SK-N-SH (cell line): ENCODE measurements at places on chromosomes 6 and 20.

GRCh38 chr6:167781066-167781767 lies 45.5 kb upstream of the AFDN start:
- no peak for DNase-seq

DNA sequence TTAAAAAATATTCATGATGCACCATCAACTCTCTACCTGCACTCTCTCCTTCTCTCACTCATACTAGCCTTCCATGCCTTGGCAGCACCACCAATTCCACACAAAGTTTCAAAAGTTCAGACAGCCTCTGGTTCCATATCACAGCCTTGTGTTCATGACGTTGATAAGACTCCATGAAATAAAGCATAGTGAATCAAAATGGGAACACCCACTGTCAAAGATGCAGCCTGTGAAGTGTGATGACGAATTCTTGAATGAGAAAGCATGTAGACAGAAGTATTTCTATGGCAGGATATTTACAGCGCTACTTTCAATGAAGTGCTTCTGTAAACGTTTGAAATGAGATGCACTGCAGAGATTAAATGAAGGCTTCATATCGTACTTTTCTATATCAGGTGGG lies 77.3 kb upstream of the FERMT1 start:
- no peak for DNase-seq

- peak; percentile 52 for DNase-seq
Observed at GRCh38 chr6:5997420-5997987, 9.2 kb downstream of the NRN1 start.

DNA sequence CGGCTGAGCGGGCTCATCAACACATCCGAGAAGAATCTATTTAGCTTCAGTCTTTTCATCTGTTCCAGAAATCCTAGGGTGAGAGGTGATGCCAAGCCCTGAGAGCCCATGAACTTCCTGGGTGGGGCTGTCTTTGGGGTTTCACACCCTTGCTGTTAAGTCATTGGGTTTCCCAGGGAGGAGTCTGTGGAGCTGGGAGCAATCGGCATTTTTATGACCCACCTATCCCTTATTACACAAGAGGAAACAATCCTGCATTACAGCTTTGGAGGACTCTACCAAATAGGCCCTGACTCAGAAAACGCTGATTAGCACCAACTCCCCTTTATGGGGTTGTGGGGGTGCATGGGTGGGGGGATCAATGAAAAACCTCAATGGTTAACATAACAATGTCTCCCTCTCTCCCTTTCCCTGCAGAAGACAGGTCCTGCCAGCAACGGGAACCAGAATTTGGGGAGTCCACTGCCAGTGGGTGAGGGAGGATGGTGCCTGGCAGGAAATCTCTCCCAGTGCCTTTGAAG lies 46.3 kb downstream of the EZR start:
- no peak for DNase-seq

DNA sequence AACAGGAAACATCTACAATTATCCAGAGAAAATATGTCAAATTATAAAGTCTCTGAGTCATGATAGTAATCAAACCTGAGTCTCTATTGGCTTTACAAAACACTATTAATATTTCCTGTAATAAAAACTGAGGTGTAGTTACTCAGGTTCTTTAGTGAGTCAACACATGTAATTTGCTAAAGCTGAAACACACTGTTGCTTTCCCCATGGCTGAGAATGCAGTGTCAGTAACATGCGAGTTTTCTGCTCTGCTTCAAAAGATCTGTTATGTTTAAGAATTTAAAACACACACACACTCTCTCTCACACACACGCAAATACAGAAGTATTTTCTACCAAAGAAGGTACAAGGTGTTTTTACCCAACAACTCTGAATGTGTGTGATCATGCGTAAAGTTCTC lies 38.6 kb downstream of the ATXN1 start:
- DNase-seq = no peak

DNA sequence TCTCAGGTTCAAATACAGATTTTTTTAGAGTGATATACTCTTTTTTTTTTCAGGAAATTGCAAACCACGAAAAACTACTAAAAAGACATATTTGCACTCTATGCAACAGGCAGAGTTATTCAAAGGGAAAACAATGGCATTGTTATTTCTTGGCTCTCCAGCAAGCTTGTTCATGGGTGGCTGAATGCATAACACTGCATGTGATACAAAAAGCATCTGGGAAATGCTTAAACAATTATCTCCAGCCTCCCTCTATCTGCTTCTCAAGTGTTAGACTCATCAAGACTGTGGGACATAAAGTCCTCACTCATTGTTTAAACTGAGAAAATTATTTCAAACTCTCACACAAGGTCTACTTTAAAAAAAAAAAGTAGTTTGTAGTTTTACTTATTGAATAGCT lies 7.3 kb upstream of the COL12A1 start:
- DNase-seq = no peak

DNA sequence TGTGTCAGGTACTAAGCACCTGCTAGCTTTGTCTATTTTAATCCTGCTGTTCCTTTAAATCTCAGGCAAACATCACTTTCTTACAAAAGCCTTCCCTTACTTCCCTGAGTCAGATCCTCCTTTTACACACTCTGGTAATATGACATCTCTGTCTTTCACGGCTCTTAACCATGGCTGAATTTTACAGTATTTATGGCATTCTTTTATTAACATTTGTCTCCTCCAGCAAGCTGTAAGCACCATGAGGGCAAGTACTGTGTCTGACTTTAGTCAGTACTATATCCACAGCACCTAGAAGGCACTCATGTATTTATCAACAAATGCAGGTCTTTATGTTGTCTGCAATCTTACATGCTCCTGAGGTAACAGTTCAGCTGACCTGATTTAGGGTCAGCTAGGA lies 33.7 kb upstream of the HBS1L start:
- DNase-seq = no peak

- DNase-seq = no peak
Observed at GRCh38 chr6:15299430-15300131, 53.7 kb downstream of the JARID2 start.

- DNase-seq = no peak
Observed at GRCh38 chr6:14009431-14009830, 84.7 kb downstream of the RNF182 start.

- DNase-seq = peak; percentile 74
Observed at GRCh38 chr6:142945446-142946180, 637 bp upstream of the HIVEP2 start.

GRCh38 chr20:56628015-56628872 lies 862 bp upstream of the TFAP2C start:
- peak; percentile 32 for DNase-seq

DNA sequence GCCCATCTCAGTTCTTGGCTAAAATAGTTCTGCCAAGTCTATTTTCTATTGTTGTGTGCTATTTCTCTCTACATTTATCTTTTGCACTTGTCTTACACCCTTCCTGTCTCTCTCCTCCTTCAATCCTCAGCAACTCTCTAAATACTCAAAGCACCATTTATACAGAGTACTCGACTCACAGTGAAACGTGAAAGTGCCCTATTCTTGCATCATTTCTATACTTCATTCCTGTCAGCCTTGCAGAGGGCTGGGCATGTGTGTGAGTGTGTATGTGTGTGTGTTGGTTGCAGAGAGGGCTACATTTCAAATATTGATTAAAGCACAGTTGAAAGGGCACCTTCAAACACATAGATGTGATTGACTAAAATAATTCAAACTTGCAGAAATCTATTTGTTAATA lies 373.2 kb upstream of the MANEA start:
- DNase-seq = no peak

- no peak for DNase-seq
Observed at GRCh38 chr6:18488004-18488403, 100.9 kb downstream of the RNF144B start.

GRCh38 chr6:38542031-38542430 lies 97.7 kb downstream of the BTBD9 start:
- no peak for DNase-seq

GRCh38 chr6:30726506-30727413 lies 6.6 kb downstream of the TUBB start:
- no peak for DNase-seq

GRCh38 chr20:40571639-40572038 lies 117.4 kb downstream of the MAFB start:
- DNase-seq = no peak

DNA sequence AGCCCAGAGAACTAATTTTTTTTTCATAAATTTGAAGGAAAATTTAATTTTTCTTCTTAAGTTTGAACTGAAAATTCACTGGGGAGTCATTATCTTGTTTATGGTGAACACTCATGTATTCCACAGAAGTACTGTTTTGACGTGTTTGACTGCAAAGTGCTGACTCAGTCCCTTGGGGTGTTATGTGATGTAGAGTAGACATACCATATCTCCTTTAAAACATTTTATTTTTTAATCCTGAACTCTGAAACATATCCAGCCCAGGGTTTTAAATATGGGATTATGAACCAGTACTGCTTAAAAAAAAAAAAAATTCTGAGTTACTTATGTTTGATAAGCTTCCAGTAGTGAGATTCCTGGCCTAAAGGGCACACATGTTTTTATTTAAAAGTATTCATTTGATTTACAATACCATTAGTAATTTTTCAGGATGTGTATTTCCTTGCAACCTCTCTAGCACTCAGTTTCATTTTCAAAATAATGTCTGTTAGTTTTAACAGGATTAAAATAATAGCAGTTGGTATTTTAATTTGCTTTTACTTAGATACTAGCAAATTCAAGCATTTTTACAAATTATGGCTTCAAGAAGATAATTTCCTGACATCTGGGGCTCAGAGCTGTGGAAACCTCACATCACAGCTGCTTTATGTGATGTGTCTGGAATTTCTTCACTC lies 81.7 kb upstream of the PDE10A start:
- DNase-seq = no peak

DNA sequence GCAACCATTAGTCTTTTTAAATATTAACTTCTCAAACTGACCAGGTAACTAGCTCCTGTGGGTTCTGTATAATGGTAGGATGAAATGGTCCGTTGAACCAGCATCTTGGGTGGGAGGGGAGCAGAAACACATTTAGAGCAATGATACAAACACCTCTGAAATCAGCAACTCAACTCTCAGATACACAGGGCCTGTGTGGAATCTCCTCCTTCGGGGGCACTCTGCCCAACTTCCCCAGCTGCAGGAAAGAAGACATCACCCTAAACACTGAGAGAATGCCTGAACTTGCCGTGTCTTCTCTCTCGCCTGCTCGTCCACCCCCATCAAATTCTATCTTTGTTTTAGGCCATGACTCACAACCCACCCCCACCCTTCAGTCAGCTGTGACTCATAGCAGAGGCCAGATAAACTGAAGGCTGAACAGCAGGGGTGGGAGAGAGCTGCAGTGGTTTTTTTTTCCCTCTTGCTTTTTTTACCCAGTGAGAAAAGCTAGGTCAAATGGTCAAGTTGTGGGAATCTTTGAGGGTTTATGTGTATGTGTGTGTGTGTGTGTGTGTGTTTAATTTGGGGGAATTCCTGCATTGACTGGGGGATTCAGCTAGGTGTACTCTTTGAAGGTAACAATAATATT lies 593.4 kb upstream of the JAG1 start:
- peak; percentile 33 for DNase-seq

DNA sequence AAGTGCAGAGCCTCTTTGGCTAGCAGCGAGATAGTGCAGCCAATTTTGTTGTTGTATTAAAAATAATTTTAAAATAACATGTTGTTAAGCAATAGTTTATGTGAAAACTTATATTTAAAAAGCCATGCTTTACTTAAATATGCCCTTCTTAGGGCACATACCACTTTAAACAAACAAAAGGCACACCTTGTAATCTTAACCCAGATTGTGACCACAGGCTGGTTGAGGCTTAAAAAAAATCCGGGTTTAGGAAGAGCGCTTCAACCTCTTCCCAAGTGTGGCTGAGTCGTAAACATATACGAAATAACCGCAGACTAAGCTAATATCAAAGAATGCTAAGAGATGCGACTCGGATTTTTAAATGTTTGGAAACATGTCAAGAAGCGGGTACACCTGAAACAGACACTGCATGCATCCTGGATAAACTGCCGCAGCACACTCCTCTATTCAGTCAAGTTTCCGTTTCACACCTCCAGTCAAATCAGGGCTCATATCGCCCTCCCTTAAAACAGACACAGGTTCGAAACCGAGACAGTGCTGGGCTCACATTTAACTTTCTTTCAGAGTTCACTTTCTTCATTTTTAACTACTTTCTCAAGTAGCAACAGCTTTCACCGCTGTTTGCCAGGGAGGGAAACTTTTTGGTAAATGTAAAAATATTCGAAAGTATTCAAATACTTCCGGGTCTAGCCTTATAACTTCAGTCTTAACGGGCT lies 1.5 kb downstream of the DEK start:
- no peak for DNase-seq

DNA sequence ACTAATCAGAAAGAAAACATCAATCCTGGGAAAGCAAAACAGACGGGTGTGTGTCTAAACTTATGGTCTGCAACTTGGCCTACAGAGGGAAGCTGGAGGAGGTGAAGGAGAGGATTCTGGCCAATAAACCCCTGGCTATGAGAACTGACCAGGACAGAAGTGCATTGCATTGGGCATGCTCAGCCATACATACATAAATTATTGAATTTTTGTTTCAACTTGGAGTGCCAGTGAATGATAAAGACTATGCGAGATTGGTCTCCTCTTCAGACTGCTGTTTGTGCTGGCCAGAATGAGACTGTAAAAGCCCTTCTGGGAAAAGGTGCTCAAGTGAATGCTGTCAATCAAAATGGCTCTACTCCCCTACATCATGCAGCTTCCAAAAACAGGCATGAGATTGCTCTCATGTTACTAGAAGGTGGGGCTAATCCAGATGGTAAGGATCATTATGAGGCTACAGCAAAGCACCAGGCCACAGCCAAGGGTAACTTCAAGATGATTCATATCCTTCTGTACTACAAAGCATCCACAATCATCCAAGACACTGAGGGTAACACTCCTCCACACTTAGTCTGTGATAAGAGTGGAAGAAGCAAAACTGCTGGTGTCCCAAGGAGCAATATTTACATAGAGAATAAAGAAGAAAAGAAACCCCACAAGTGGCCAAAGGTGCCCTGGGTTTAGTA lies 17.4 kb downstream of the ADNP start:
- no peak for DNase-seq

GRCh38 chr6:143055213-143055612 lies 5.5 kb upstream of the AIG1 start:
- DNase-seq = no peak

- DNase-seq = no peak
Observed at GRCh38 chr20:10660661-10661060, 13.1 kb downstream of the JAG1 start.
